Stimulated activated CD4-positive, alpha-beta T cell treated with anti-CD3 and anti-CD28 coated beads, Interleukin-15, amount 100 ng/mL, for 1 hour (primary cell): ENCODE measurements at places on chromosomes 7 and 10.

DNA sequence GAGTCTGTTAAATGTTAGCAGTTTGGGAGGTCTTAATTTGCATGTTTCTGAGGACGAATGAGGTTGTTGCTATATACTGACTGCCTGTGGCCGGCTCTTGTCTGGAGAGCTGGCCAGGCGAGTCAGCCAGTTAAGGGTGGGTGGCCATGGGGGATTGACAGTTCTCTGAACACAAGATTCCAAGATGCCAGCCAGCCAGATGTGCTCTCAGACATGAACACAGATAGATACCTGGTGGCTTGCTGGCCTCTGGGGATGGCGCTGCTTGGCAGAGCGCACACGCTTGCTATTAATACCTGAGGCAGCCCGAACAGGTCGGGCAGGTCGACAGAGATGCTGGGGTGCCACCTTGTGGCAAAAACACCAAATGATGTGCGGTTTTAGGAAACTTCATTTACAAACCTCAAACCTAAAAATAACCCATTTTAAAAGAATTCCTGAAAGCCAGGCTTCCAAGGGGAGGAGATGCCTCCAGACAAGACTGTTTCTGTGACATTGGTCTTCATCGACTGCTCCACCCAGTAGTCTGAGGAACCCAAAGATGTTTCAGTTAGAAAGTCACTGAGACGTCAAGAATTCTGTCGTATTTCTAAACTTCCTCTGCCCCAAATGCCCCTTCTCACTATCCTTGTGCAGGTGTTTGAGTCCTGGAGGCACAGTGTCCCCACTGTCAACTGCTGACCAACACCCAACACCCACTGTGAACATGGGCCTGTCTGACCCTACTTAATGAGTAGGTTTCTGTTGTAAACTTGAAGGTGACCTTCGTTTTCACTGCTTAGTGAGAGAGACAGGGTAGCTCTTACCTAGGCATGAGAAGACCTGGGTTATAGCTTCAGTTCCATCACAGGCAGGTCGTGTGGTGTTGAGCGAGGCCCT is 123.4 kb downstream of the NT5C2 start:
- peak; percentile 38 for DNase-seq

- DNase-seq: no peak
Observed at GRCh38 chr7:151109094-151110048, 23.1 kb downstream of the AGAP3 start.

DNA sequence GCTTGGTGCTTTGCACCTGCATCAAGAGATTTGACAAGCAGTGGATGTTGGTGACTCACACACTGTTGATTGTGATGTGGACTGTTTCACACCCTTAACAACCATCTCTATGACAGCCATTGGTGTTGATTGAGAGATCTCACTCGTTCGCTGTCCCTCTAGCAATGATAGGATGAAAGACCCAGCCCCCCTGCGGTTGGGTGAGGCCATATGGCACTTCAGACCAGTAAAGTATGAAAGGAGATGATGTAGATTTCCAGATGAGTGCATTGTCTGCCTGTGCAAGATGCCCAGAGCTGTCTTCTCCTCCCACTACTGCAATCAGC is 138.7 kb upstream of the PRR15 start:
- no peak for DNase-seq

DNA sequence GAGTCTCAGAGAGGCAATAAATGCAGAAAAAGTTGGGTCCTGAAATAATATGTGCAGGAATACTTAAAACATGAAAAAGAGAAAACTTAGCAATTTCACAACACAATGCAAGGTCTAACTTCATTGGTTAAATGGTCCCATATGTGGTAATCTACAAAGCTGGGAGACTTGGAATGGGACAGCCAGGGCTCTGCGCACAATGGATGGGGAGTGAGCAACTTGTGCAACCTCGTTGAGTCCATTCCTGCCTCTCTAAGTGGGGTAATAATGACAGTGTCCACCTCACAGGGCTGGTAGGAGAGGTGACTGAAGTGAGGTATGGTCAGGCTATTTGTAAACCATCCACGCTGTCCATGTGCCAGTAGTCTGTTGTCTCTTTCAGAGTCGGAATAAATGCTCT is 11.8 kb upstream of the EMX2 start:
- DNase-seq: no peak

GRCh38 chr10:88120075-88120474 is 256.6 kb downstream of the PTEN start:
- DNase-seq: no peak

DNA sequence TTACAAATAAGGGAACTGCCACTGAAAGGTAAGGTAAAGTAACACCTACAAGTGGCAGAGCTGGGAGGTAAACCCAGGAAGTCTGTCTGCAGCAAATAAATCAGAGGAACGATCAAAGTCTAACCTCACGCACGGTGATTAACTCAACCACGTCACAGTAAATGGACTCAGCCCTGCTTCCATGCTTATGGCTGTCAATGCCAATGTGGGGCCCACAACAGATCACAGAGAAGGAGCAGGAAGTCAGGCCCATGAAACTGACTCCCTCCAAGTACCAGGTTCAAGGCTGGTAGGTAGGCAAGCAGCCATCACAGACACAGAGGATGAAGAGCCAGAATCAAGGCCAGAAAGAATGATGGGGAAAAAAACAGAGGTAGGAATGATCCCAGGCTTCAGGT is 38.0 kb upstream of the ACSL5 start:
- no peak for DNase-seq

- no peak for DNase-seq
Observed at GRCh38 chr7:68321076-68321639, 1277.1 kb upstream of the AUTS2 start.

- no peak for DNase-seq
Observed at GRCh38 chr10:102065561-102066398, 631 bp downstream of the HPS6 start.

DNA sequence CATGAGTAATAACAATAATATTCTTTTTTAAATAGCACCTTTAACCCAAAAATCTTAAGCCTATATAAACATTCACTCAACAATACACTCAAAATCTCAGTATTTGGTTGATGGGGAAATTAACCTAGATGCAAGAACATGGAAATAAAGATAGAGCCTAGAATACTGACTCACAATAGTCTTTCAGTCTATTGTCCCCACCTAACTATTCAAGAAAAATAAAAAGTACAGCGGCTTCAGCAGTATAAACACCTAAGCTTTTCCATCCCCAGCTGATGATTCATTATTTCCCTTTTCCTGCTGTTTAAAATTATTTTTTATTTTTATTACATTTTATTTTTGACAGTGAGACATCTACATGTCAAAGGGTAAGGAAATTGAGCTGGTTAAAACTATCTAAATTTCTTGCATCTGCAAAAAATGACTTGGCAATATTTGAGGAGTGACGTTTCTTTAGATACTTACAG is 201.4 kb downstream of the FZD1 start:
- DNase-seq: no peak

GRCh38 chr10:91980319-91980718 is 56.7 kb downstream of the BTAF1 start:
- no peak for DNase-seq

DNA sequence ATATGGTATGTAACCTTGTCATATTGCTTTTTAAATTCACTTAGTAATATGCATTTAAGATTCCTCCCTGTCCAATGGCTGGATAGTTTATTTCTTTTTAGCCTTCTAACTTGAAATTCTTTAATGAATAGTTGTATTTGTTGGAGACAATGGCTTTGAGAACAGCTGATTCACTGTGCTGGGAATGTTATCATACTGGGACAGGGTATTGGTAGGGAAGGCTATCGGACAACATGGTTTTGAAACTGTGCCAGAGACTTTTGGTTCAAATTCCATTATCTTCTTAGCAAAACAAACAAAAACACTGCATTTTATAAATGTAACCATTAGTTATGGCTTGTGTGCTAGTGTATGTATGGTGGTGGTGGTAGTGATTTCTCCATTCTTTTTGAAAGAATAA is 517.1 kb upstream of the ANKRD30A start:
- no peak for DNase-seq

- no peak for DNase-seq
Observed at GRCh38 chr7:16223963-16224707, 197.2 kb downstream of the CRPPA start.

DNA sequence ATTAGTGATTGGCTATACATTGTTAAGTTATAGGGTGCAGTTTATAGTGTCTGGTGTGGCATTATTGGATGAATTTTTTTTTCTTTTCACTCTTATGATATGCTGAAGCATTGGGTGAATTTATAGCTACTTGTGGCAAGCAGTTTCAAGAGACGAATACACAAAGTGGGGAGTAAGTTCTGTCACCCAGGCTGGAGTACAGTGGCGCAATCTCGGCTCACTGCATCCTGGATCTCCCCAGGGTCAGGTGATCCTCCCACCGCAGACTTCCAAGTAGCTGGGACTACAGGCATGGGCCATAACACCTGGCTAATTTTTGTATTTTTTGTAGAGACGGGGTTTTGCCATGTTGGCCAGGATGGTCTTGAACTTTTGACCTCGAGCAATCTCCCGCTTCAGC is 6.3 kb upstream of the SIRT1 start:
- no peak for DNase-seq

DNA sequence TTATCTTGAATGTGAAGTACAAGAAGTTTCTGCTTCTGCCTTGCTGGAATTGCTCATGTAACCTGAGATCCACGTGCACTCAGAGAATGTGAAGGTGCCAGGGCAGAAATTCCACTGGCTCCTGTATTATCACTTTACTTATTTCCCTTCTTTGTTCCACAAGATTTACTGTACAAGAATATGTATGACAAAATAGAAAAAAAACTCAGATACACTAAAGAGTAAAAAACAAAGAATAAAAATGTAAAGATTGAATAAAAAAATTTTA is 43.0 kb downstream of the PLCE1 start:
- DNase-seq: no peak

GRCh38 chr10:22321924-22322640 is 1.2 kb downstream of the BMI1 start:
- DNase-seq: no peak

GRCh38 chr7:117169907-117170306 is 153.0 kb downstream of the WNT2 start:
- no peak for DNase-seq

- DNase-seq: no peak
Observed at GRCh38 chr7:53121374-53121773, 85.9 kb downstream of the POM121L12 start.

DNA sequence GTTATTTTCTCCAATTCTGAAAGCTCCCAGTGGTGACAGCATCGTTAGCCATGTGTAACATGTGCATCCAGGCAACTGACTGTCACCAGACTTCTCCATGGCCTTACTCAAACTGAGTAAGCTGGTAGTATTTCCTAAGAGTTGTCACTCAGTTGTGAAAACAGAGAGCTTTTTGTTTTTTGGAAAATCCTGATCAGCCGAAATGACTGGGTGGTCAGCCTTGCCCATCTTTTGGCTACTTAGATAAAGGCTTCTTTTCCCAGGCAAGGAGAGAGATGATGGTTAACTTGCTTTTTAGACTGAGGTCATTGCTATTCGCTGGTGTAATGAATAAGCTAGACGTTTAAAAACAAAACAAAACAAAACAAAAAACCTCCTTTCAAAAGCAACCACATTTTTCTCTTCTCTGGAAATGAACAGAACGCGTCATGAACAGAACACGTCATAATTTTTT is 159.5 kb upstream of the KLF14 start:
- DNase-seq: no peak

GRCh38 chr7:151727579-151728285 is 149.2 kb downstream of the PRKAG2 start:
- DNase-seq: peak; percentile 19

DNA sequence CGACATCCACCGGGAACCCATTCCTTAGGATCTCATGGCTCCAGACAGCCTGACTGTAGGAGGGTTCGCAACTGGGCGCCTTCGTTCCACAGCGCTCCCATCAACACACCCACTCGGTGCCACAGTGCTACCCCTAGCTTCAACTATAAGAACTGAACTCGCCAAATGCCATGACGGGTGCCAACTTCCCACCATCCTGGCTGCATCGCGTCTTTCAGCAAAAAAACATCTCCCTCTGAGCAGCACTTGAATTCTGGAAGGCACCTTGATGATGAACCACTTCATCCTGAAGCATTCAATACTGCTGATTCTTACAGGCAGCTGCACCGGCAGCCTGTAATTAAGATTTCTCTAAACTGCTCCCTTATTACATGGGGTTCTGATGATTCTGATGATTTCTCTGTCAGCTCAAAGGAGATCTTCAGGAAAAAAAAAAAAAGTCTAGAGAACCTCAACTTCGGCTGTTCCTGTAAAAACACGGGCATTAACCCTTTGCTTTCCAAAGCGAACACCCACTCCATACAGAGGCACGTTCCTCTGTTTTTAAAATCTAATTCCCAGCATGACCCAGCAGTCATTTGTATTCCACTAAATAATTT is 1.3 kb downstream of the CYTH3 start:
- peak; percentile 3 for DNase-seq

GRCh38 chr10:35335133-35336083 is 901 bp upstream of the CCNY start:
- no peak for DNase-seq

GRCh38 chr10:79405995-79406515 is 39.4 kb downstream of the ZCCHC24 start:
- no peak for DNase-seq

GRCh38 chr10:15742836-15743235 is 23.1 kb upstream of the ITGA8 start:
- DNase-seq: no peak

DNA sequence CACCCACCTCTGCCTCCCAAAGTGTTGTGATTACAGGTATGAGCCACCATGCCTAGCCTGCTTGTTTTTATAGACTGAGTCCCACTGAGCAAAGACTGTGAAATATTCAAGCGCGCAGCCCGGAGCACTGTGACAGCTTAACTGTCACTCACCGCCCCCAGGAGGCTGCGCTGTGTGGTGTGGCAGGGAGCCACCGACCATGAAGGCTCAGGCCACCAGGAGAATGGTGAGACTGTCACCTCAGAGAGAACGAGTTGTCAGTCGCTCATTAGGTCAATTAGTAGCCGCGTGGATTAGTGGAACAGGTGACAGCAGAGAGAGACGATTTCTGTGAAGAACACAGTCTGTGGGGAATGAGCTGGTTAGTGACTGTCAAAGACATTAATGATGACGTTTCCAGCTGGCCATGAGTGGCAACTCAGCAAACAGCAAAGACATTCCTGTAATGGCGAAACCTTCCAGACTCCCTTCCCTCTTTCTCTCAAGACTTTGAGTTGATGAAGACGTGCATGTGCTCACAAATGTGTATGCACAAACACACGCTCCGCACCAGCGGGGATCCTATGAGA is 64.5 kb downstream of the CYCS start:
- no peak for DNase-seq

DNA sequence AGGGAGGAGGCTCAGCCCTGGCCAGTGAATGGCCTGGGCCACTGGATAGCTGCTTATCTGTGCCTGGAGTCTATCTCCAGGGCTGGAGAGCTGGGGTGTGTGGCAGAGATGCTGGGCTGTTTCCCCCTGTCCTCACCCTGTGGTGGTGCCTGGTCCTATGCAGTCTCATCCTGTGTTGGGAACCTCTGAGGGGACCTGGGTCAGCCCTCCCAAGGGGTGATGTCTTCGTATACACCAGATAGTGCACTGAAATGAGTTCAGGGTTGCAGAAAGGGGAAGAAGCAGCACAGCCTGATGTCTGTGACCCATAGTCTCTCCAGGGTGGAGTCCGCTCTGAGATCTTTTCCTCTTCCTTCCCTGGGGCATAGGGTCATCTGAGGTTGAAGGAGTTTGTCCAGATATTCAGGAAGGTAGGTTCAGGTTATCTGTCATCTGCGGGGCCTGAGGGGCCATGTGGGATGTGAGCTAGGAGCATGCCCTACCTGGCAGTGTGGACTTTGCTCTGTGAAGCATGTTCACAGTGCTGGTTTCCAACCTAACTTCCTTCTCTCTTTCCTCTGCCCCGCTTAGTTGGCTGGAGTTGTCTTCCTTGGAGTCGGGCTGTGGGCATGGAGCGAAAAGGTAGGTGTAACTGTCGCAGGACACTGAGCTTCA is 33.4 kb upstream of the SH2D4B start:
- DNase-seq: no peak
